ENCODE measurements at places on chromosomes 6 and 20.
A peak's percentile ranks its signal among the peaks of the same experiment; 100 is the strongest.

DNA sequence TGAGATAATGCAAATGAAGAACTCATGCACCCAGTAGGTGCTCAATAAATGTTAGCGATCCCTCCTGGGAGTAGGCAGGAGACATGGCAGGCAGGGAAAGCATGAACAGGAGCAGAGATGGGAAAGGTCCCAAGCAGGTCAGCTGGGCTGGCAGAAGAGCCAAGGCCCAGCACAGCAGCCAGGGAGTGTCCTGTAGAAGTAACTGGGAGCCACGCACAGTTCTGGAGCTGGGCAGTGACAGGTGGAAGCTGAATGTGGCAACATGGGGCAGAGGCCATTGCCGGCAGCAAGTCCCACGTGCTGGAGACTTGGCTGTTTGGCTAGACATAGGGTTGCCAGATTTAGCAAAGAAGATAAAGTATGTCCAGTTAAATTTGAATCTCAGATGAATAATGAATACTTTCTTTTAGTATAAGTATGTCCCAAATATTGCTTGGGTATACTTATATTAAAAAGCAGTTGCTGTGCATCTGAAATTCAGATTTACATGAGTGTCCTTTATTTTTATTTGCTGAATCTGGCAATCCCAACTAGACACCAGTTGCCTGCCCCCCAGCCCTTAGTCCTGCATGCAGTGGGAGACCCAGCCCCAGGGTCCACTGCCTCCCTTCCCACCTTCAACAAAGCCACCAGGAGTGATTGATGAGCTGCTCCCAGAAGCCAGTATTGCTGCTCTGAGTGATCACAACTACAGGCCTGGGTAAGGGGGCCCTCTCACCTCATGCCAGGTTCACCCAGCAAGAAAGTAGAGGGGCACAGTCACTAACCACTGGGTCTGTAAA is 3.7 kb upstream of the LPIN3 start:
- DNase-seq, result no peak

GRCh38 chr6:4788953-4789584 is 12.9 kb downstream of the CDYL start:
- no peak for DNase-seq

- DNase-seq, result peak; percentile 49
Observed at GRCh38 chr6:4446982-4447381, 311.6 kb upstream of the ECI2 start.

DNA sequence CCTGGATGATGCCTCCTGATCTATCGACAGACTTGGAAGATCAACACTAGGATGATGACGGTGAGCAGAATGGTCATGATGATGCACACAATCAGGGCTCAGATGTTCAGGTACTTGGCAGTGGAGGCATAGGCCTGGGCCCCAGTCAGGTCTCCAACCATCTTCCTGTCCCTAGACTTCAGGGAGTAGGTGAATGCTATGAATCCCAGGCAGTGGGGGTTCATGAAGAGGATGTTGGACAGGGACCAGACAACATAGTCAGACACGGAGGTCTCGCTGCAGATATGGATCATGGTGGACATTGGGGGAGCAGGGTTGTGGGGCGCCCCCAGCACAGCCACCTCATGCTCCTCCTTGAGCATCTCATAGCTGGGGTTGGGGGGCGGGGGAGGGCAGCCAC is 27.5 kb downstream of the HLA-F start:
- DNase-seq, result no peak

DNA sequence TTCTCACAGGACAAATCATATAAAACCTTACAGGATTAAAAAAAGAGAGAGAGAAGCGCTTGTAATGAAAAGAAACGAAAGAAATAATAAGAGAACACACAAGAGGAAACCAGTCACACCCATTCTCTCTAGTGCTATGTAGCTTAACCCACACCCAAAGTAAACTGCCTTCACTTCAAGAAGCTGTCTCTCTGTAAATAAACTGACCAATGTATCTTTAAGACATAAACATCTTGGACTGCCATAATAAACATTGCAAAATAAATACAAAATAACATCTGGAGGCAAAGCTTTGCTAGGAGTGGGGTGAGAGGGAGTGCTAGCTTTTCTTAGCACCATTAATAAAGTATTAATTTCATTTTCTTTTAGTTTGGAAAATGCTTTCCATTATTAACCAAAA is 61.6 kb upstream of the RNF146 start:
- no peak for DNase-seq

DNA sequence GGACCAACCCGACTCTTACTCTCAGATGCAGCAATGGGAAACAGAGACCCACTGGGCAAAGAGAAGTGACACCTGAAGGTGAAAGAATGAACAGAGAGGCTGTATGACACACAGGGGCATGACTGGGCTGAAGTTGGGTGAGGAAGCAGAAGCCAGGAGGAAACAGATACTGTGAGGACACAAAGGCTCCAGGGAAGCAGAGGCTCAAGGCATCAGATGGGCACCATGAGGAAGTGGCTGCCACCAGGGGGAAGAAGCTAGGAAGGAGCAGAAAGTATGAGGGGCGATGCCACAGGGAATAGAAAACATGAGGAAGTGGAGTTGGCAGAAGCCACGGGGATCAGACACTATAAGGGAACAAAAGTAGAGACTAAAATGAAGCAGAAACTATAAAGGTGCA is 30.9 kb upstream of the OCSTAMP start:
- no peak for DNase-seq

- no peak for DNase-seq
Observed at GRCh38 chr6:191487-192312, 100.6 kb upstream of the DUSP22 start.

- no peak for DNase-seq
Observed at GRCh38 chr6:162963861-162964260, 236.1 kb downstream of the PACRG start.

GRCh38 chr6:110221738-110222137 is 41.5 kb downstream of the CDC40 start:
- peak; percentile 52 for DNase-seq

DNA sequence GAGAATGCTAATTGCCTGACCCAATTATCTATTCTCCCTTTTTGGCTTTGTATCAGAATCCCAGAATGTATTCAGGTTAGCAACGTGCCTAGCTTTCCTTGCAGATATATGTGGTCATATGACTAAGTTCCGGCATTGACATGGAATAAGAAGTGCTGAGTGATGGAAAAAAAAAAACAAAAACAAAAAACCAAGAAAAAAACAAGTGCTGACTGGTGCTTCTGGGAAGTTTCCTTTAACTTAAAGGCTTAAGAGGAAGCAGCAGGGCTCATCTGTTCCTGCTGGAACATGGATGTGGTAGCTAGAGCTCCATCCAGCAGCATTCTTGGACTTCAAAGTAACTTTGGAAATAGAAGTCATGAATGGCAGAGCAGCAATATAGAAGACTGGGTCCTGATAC is 10.4 kb upstream of the RPF2 start:
- no peak for DNase-seq

- no peak for DNase-seq
Observed at GRCh38 chr6:90220273-90220672, 76.4 kb downstream of the BACH2 start.

DNA sequence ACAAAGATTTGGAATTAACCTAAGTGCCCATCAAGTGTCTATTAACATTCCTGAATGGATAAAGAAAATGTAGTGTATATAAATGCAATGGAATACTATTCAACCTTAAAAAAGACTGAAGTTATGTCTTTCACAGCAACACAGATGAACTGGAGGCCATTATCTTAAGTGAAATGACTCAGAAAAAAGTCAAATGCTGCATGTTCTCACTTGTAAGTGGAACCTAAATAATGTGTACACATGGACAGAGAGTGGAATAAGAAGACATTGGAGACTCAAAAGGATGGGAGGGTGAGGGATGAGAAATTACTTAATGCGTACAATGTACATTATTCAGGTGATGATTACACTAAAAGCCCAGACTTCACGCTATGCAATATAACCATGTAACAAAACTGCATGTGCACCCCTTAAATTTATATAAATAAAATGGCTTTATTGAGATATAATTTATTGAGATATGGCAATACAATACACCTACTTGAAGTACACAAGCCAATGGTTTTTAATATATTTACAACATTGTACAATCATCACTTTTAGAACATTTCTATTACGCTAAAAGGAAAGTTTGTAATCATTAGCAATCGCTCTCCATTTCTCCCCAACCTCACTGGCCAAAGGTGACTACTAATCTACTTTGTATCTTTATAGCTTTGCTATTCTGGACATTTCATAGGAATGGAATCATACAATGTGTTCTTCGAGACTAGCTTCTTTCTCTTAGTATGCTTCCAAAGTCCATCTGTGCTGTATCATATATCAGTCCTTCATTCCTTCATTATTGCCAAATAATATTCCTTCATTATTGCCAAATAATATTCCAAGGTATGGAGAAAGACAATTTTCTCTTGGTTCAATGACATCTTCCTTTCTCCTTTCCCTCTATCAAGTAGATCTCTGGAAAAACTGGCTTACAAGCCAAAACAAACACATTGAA is 5.8 kb downstream of the STX7 start:
- no peak for DNase-seq

- DNase-seq, result no peak
Observed at GRCh38 chr6:170211404-170212025, 79.4 kb downstream of the DLL1 start.

- DNase-seq, result no peak
Observed at GRCh38 chr6:162814426-162814973, 86.7 kb downstream of the PACRG start.

- peak; percentile 25 for DNase-seq
Observed at GRCh38 chr6:38997128-38997761, 51.3 kb upstream of the GLP1R start.

DNA sequence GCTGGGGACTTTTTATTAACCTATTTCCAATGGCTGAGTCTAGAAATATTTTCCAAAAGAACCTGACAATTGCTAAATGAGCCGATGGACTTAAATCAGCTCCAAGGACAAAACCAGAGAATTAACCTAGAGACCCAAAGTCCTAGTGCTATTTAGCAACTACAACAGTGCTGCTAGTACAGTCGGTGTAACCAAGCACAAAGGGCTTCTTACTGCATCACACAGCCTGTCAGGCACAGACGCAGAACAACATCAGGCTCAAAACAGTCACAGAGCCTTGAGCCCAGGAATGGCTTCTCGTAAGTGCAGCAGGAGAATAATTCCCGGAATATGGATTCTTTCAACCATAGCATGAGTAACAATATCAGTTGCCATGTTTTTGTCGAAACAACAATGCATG is 70.0 kb downstream of the GFOD1 start:
- no peak for DNase-seq

DNA sequence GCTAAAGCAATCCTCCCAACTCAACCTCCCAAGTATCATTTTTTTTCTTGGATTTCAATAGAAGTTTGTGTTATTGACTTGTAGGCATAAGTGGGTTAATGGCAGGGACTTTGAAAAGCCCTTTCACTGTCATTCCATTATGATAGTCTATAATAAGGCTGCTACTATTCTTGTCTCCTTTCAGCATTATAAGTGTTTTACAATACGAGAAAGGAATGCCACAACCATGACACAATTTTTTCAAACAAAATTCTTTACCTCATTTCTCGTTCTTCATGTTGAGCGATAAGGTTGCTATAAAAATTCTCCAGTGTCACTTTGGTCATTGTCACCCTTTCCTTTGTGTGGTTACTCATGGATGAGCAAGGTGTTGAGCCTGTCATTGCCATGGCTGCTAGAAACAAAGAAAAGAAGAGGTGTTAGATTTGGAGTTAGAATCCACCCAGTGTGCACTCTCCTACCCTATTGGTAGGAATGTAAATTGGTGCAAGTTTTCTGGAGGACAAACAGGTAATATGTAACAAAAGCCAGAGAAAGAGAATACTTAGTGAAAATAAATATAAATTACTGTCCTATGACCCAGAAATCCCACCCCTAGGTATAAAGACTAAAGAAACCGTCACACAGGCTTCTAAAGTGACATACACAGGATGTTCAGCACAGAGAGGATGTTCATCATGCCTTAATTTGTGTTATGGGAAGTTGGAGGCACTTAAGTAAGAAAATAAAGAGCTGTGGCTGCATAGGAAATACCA is 7.3 kb downstream of the STK38 start:
- no peak for DNase-seq

GRCh38 chr6:31651602-31652191 is 764 bp downstream of the BAG6 start:
- peak; percentile 77 for DNase-seq

DNA sequence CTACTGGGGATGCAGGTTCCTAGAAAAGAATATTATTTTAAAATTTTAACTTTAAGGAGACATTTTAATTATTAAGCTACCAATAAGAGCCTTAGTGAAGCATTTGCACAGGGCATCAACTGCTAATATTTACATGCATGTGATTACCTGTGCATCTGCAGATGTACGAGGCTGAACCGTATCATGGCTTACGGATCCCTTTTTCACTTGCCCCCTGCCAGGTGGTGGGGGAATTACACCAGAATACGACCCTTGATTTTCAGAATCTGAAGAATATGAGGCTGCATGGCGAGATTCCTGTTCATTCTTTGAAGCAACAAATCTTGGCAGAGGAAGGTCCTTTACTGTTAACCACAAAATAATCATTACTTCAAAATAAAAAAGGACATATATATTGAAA is 42.7 kb downstream of the REPS1 start:
- DNase-seq, result no peak

DNA sequence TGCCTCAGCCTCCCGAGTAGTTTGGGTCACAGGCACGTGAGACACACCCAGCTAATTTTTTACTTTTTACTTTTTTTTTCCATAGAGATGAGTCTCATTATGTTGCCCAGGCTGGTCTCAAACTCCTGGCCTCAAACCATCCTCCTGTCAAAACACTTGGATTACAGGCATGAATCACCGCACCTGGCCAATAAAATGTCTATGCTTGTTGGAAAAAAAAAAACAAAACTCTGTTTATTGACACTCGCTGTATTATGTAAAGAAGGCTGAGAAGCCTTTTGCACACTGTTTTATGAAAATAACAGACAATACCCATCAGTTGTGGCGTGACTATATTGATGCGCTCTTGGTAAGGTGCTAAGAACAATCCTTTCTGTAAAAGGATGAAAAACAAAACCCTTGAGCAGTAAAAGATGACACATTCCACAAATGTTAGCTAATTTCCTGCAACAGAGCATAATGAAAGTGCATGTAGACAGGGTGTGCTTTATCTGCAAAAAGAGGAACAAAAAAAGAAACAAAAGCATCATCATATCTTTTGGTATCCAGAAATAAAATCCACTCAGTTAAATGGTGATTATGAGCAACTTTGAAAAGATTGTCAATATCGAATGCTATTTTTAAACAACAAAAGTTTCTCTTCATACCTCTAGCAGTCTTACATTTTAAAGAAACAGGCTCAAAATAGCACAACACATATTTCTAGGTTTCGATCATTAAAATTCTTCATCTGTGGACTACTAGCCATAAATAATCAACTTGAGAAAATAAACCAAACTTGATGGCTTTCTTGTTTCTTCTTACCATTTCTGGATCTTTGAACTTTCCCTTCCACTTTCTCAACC is 108.3 kb upstream of the PHACTR1 start:
- peak; percentile 39 for DNase-seq
